Cardiac septum (tissue), 1 donor: ENCODE measurements at places on chromosomes 2 and 18. TPM values are rescaled to one million over a fixed set of nuclear protein-coding genes. Genes with fewer than 3 reads are reported as not detected.
A peak's percentile ranks its signal among the peaks of the same experiment; 100 is the strongest.

DNA sequence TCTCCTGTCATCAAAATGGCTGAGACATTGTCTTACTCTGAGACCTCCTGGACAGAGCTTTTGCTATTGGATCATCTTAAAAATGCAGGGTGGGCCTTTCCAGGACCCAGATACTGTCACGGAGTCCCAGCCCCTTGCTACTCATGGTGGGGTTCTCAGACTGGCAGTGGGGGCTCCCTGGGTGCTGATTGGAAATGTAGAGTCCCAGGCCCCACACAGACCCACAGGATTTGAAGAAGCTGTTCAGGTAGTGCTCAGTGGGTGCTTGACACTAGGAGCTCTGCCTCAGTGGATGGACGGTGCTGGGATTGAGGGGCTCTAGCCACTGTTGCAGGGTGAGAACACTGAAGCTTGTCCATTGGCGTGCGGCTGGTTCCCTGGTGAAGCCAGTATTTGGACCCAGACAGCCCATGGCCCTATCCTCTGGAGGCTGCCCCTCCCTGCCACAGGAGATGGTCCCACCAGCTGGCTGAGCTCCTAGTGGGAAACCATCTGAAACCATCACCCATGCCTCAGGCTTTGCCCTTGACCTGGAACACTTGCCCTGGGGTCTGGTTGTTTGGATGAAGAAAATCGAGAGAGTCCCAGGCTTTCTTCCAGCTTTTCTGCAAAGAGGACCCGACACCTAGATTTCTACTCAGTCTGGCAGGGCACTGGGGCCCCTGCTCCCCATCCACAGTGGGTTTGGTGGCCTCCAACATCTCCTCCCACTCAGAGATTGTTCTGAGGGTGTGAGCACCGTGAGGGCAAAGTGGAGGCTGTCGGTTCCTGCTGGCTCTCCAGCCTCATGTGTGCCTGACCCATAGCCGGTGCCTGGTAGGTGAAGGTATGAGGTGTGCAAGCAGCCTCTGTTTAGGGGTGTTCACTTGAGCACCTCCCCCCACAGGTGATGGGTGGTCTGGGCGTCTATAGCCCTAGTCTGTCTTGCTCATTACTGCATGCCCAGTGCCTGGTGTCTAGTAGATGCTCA lies 30.1 kb downstream of the MROH2A start:
- DNase-seq, result no peak

UGT1A8 gene
- total RNA-seq, result not detected

- DNase-seq, result no peak
Measured at GRCh38 chr2:171404719-171405118, 29.1 kb downstream of the METTL8 start.

- no peak for DNase-seq
Measured at GRCh38 chr2:127675331-127676261, at the start of gene LIMS2. TSS of gene LIMS2 (minus strand) at chr2:127675530. CDS start at chr2:127675024, 506 bp downstream.

- DNase-seq, result no peak
Measured at GRCh38 chr2:26715528-26716270, 23.2 kb downstream of the KCNK3 start.

- DNase-seq, result no peak
Measured at GRCh38 chr2:109185821-109186570, 57.0 kb downstream of the SH3RF3 start.

TRMT61B gene
- total RNA-seq, result 18.2 TPM

DNAH7 gene
- 0.32 TPM for total RNA-seq

GRCh38 chr2:3254442-3254941 lies 123.1 kb downstream of the EIPR1 start:
- no peak for DNase-seq

DNA sequence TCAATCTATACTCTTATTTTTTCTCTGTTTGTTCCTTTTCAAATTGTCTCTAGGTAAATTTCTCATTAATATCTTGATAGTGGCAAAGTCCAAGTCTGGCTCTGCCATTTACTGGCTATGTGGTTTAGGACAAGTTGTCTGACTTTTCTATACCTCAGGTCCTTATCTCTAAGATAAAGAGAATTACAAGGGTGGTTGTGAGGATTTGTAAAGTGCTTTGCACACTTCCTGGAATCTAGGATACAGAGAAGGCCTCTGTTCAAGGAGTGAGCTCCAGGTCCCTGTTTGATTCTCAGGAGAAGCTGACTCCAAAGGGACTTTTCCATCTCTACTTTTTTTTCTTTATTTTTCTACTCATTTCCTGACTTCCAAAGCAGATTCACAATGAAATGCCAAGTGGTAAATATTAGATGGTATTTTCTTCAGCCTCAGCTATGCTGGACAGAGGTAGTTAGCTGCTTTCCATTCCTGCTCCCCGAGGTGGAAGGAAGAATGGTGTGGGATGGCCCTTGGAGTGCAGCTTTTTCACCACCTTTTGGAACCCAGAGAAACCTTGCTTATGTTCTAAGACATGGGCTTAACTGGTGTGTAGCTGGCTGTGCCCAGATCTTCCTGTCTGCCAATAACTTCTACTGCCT lies 90.5 kb downstream of the GALNT1 start:
- no peak for DNase-seq

DNA sequence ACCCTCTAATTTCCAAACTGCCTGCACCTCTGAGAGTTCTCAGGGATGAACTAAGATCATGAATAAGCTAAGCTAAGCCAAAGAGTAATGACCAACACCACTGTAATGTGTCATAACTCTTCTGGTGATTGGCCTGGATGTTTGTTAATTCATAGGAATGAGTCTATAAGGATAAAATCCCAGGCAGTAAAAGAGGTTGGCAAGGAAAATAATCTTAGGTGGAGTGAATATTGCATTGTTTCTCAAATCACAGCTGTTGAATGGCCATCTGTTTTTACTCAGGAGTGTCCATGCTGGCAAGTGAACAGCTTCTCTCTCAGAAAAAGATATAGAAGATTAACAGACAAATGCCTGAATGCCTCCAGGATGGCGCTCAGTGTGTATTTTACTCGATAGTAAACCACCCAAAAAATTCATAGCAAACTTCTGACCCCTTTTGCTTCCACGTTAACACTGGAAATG lies 60.8 kb upstream of the GLS start:
- no peak for DNase-seq

MALL gene
- 19.6 TPM for total RNA-seq

DNA sequence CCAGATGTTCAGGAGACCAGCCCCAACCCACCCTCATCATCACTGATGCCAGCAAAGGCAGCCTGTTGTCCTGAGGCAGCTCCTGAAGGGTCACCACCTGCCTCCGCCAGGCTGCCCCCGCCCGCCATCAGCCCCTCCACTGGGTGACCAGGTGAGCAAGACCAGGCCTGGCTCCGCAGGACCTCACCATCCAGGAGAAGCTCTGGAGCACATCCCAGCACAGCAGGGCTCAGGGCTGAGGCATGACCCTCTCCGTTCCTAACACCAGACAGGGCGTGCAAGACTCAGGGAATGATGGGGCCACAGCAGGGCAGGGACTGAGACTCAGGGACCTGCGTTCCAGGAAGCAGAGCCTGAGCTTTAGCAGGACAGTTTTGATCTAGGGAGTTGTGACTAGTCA lies 218.8 kb upstream of the RAB6C start:
- peak; percentile 67 for DNase-seq

DNA sequence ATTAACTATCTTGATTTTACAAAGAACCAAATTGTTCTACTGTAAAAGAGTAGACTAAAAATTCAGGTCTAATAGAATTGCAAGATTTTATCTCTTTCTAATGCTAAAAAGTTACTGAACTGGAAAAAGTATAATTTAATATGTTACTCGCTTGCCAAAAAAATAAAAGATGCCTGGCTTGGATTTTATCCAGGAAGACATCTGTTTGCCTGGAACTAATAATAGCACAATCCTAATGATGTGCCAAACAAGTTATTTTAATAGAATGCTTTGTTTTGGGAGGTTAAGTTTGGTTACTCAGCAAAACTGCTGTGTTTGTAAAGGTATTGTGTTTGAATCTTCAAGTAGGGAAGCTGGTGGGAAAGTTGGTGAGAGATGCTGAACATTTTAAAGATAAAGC lies 19.4 kb upstream of the ZSWIM2 start:
- no peak for DNase-seq

DSG1 gene
- total RNA-seq, result 0.89 TPM

ZNF516 gene
- 14.7 TPM for total RNA-seq

- no peak for DNase-seq
Measured at GRCh38 chr2:209610631-209611030, 161.0 kb upstream of the UNC80 start.

DNA sequence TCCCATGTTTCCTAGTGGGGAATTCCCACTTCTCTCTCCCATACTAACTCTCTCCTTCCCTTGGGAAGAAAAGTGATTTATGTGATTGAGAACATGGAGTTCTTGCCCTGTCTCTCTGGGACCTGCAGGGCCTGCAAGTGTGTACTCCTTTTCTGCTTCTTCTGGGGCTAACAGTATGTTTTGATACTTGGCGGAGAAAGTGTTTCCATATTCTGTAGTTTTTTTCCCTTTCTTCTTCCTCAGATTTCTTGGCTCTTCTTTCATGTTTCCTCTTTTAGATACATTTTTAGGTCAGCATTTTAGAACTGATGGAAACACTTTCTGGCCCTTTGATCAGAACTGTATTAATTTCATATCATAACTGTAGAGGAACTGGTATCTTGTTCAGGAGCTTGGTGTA lies 352.2 kb downstream of the DLGAP1 start:
- no peak for DNase-seq

DNA sequence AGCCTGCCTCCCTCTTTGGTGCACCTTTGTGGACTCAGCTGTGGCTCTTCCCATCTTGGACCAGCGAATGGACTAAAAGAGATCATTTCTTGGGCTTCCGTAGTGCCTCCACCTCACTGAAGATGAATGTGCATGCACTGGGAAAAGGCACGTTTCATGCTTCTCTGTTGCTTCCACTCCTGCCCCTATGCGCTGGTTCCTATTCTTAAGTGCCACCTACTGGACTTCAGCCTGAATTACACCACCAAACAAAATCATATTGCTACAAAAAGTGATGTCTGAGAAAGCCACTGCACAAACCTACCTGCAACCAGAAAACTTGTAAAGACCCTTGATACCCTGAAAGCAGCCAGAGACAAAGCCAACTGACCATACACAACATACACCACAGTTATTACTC lies 695.6 kb downstream of the TSN start:
- no peak for DNase-seq

BCL11A gene
- 16.9 TPM for total RNA-seq

KIF1A gene
- 10.2 TPM for total RNA-seq

DNA sequence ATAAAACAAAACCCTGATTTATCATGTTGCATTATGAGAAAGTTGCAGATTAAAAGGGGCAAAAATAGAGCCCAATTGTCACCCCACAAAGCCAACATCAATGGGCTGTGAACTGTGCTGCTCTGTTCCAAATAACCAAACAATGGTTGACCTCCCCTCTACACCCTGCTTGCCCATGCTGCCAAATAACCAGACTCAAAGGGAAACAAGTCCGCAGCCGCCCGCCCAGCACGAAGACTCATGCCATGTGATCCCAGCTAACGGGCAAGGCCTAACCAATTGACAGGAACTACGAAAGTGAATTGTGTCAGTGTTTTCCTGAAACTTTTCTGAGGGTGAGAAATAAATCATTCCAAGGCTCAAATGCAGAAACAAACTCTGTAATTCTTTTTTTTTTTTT lies 97.9 kb upstream of the RIOK3 start:
- no peak for DNase-seq

DNA sequence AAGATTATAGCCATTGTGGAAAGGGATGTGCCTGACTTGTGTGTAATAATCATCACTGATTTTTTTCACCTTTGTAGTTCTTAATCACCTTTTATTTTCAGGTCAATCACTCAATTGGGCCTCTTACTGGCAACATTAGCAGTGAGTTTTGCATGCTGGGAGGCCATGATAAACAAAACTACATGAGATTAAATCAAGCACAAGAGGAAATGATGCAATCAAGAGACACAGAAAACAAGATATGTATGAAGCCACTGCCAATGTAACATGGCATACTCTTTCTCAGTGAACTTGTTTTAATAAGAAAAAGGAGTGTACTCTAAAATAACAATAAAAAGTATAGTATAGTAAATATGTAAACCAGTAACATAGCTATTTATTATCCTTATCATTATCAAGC lies 69.9 kb upstream of the FSIP2 start:
- DNase-seq, result no peak

DNA sequence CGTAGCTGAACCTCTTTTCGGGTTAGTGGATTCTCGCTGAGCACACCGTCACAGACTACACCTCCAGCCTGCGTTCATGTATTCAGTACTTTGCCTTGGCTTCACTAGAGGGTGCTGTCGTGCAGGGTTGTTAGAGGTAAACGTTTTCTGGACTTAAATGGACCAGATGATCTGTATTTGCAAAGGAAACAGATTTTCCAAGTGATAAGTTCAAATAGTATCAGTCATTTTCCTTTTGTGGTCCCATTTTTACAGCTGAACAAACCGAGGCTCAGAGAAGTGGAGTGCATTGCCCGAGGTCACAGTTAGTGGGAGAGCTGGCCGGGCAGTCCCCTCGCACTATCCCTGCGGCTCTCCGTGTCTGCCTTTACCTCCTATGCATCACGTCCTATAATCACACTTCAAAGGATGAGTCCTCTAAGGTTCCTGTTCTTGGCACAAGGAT lies 125.9 kb downstream of the MAP4K4 start:
- no peak for DNase-seq

GPBAR1 gene
- 1.2 TPM for total RNA-seq

FMNL2 gene
- 6.2 TPM for total RNA-seq

GPR55 gene
- not detected for total RNA-seq

PLEKHA3 gene
- 44.3 TPM for total RNA-seq

GRCh38 chr2:237546876-237547395 lies 19.4 kb upstream of the PRLH start:
- no peak for DNase-seq
